ENCODE measurements at places on chromosomes 6 and 20.

DNA sequence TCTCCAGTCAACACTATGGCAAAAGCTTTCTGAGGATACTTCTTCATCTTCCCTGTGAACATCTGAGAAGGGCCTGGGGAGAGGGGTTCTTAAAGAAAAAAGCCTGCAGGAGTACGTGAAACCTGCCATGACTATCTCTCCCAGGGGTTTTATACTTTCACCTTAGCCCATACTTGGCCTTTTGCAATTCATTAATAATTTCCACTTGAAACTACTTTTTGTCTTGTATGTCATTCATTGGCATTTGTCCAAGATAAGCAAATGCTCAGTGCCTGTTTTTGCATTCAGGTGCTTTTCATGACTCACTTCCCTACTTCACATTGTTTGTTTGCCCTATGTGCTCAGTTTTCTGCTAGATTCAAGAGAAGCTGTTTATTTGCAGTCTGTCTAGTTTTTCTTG is 580.3 kb upstream of the GJE1 start:
- DNase-seq, result no peak

- DNase-seq, result no peak
Measured at GRCh38 chr6:27866357-27867050, 45.7 kb downstream of the OR2B2 start.

- no peak for DNase-seq
Measured at GRCh38 chr6:157607317-157608109, 215.5 kb upstream of the SNX9 start.

- peak; percentile 65 for DNase-seq
Measured at GRCh38 chr6:13304580-13305260, 23.6 kb downstream of the TBC1D7 start.

DNA sequence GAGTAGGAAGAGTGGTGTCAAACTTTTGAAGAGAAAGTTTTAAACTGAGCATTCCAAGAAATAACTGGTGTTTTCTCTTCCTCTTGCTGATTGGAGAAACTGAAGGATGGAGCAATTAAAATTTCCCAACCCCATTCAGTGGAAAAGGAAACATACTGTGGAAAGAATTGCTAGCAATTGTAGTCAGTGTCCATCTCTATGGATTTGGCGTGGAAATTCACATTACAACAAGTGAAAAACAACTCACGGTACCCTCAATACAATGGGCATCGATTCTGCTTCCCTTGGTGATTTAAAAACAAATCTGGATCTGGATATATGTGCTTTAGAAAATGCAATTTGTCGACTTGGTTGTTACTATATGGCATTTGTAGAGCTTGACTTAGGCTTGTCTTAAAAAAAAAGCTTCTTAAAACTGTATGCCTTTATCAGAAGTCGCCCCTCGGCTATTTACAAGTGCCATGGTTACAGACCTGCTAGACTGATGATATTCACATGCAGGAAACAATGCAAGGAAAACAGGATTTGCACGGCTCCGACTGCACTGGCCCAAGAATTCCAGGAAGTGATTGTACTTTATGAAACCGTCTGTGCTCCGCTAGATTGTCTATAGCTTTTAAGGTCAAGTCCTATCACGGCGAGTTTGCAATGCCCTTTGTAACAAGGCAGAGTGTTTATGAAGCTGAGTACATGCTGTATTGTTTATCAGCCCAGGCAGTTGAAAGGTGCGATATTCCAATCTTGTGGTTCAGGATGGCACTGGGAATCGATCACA is 131.7 kb upstream of the PHACTR1 start:
- no peak for DNase-seq

DNA sequence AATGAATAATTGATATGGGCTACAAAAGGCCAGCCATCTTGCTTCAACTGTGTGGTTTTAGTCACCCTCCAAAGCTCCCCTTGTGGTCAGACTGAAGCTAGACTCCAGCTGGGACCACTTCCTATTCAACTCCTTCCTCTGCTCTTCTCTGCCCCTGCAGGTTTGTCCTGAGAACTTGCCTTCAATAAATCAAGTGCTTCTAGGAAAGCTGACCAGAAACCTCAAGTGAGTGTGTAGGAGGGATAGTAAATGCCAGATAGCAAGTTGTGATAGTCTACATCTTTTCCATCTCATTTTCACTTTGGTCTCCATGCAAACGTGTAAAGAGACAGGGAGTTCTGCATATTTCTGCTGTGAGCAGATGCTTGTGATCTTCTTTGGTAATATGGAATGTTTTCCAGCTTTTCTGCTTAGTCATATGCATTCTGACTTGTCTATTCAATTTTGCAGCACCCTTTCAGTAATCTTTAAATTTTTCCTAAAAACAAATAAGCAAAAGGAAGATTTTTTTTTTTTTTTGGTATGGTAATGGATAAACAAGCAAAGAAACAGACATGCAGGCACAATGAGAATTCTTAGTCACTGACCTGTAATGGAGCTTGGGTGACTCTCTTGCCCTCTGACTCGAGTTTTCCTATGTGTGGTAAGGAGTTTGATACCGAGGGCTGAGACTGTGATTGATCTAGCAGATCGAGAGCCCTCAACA is 201.3 kb upstream of the BTBD3 start:
- no peak for DNase-seq

GRCh38 chr20:17969278-17969883 is 563 bp downstream of the MGME1 start:
- DNase-seq, result no peak

- no peak for DNase-seq
Measured at GRCh38 chr6:163309491-163310026, 105.0 kb upstream of the QKI start.

GRCh38 chr6:112475083-112475482 is 128.0 kb downstream of the RFPL4B start:
- no peak for DNase-seq

- DNase-seq, result no peak
Measured at GRCh38 chr6:163095401-163095800, 319.1 kb upstream of the QKI start.

DNA sequence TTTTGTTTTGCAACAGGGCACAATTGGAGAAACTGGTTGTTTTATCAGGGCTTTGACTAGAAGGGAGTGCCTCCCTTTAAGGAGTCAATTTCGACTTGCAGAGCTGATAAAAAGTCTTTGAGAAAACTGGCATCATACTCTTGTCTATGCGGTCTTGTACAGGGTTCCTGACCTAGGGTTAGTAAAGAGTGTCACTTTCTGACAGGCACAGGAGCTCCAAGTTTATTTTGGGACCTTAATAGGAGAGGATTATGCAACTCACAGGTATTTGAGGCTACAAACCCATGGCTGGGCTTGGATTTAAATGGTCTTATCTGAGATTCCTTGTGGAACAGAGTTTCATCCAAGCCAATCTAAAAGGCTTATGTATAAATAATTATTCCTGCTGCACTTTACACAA is 365.4 kb downstream of the HTR1B start:
- no peak for DNase-seq

GRCh38 chr6:168189200-168190013 is 110.4 kb upstream of the FRMD1 start:
- DNase-seq, result no peak

GRCh38 chr6:47428288-47428687 is 49.3 kb upstream of the CD2AP start:
- no peak for DNase-seq
